ENCODE measurements at places on chromosomes 1 and 21. TPM values are rescaled to one million over a fixed set of nuclear protein-coding genes. Genes with fewer than 3 reads are reported as not detected.

LYSMD1 gene
- total RNA-seq = 6.2 TPM

DNA sequence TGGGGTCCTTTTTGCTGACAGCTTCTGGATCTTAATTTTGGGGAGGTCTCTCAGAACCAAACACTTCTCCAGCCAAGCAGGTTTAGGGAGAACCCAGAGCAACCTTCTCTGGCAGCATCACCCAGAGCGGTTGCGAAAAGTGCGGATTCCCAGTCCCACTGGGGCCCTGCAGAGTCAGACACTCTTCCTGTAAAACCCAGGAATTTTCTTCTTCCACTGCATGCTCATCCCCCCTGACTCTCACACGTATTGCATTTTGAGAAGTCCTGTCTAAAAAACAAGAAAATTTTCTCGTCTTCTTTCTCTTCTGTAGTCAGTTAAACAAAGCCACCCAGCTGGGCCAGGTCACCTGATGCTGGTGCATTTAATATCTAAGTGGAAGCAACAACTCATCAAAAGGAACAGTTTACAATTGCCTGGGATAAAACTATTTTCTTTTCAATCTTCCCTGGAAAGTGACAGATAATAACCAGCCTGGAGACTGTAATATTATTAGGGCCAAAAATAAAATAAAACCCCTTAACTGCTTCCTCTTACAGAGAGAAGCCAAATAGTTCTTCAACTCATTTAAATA is 156.0 kb downstream of the IGSF21 start:
- no peak overlapping the region for H3K4me3 ChIP-seq
- H3K27me3 ChIP-seq = peaks cover 15% of the 10 kb centered on the region
- no peaks in the 10 kb centered on the region for H3K36me3 ChIP-seq
- DNase-seq = no peak
- no peaks in the 10 kb centered on the region for H3K4me1 ChIP-seq

DNA sequence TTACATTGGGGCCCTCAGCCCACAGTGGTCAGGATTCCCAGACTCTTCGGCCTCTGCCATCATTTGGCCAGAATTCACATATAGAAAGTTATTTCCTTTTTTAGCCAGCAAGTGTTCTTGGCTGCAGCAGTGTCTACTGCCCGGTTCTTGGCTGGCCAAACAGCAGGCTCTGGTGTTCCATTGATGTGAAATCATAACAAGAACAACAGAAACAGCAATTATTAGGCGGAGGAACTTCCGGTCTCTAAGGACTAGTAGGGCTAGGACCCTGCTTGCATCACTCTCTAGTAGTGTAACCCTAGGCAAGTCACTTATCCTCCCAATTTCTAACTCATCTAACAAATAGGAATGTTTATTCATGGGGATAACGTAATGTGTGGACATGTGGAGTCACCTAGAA is 8.7 kb upstream of the GJA5 start:
- H3K4me1 ChIP-seq = peaks cover 15% of the 10 kb centered on the region
- H3K4me3 ChIP-seq = peak overlapping the region; percentile 3
- H3K36me3 ChIP-seq = no peaks in the 10 kb centered on the region
- H3K27ac ChIP-seq = no peak overlapping the region

HOOK1 gene
- 18.5 TPM for total RNA-seq

- H3K4me1 ChIP-seq = no peaks in the 10 kb centered on the region
- no peaks in the 10 kb centered on the region for H3K27me3 ChIP-seq
- no peak for DNase-seq
- no peaks in the 10 kb centered on the region for H3K36me3 ChIP-seq
Observed at GRCh38 chr21:23574932-23575331, 2032.3 kb downstream of the MRPL39 start.

GRCh38 chr1:7149080-7149838 is 364.0 kb downstream of the CAMTA1 start:
- H3K27me3 ChIP-seq = no peaks in the 10 kb centered on the region
- no peak overlapping the region for H3K4me3 ChIP-seq
- H3K4me1 ChIP-seq = peaks cover 4% of the 10 kb centered on the region
- no peak overlapping the region for H3K27ac ChIP-seq

GPR25 gene
- 0.32 TPM for total RNA-seq

GRCh38 chr1:232780354-232780753 is 24.9 kb upstream of the MAP10 start:
- H3K4me3 ChIP-seq = no peak overlapping the region
- no peak overlapping the region for H3K27ac ChIP-seq
- no peaks in the 10 kb centered on the region for H3K4me1 ChIP-seq
- H3K36me3 ChIP-seq = no peaks in the 10 kb centered on the region
- DNase-seq = no peak

MECR gene
- total RNA-seq = 16.5 TPM

GRCh38 chr1:189336115-189337100 is 1141.3 kb downstream of the BRINP3 start:
- peak; percentile 57 for DNase-seq
- H3K27ac ChIP-seq = no peak overlapping the region
- H3K27me3 ChIP-seq = no peaks in the 10 kb centered on the region
- no peak overlapping the region for H3K4me3 ChIP-seq

PADI4 gene
- total RNA-seq = 2.3 TPM

DNA sequence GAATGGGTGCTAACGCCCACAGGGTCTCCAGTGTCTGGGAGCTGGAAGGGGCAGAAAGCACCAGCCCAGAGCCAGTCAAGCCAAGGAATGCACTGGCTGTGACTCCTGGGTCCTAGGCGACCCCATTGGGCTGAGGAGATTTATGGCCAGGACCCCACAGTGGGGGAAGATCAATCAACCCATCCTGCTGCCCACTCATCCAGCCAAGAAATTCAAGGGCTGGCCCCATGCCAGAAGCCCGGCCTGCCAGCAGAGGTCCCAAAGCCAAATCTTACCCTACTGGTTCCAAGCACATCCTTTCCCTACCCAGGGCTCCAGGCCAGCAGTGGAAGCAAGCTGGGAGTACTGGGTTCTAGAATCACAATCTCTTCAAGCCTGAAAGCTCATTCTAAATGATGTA is 6.8 kb upstream of the PDZK1IP1 start:
- DNase-seq = peak; percentile 60
- no peaks in the 10 kb centered on the region for H3K36me3 ChIP-seq
- no peak overlapping the region for H3K27ac ChIP-seq
- H3K4me1 ChIP-seq = peaks cover 16% of the 10 kb centered on the region

GRCh38 chr1:155008015-155008941 is 5.7 kb downstream of the ZBTB7B start:
- H3K27ac ChIP-seq = peak overlapping the region; percentile 93
- peak overlapping the region; percentile 41 for H3K4me3 ChIP-seq
- no peaks in the 10 kb centered on the region for H3K27me3 ChIP-seq
- H3K36me3 ChIP-seq = no peaks in the 10 kb centered on the region
- H3K4me1 ChIP-seq = peaks cover 87% of the 10 kb centered on the region

- DNase-seq = no peak
- no peak within 1 kb of the TSS for H3K4me3 ChIP-seq
- no peak within 1 kb of the TSS for H3K27ac ChIP-seq
- no peaks in the 10 kb centered on the region for H3K36me3 ChIP-seq
- no peaks in the 10 kb centered on the region for H3K27me3 ChIP-seq
Observed at GRCh38 chr21:34363733-34364132, at the start of gene KCNE2. KCNE2 (plus strand) TSS chr21:34364006; CDS start chr21:34370479, 6,473 bp downstream.
